Stimulated activated naive CD4-positive, alpha-beta T cell (primary cell): ENCODE measurements at places on chromosomes 4 and X.

DNA sequence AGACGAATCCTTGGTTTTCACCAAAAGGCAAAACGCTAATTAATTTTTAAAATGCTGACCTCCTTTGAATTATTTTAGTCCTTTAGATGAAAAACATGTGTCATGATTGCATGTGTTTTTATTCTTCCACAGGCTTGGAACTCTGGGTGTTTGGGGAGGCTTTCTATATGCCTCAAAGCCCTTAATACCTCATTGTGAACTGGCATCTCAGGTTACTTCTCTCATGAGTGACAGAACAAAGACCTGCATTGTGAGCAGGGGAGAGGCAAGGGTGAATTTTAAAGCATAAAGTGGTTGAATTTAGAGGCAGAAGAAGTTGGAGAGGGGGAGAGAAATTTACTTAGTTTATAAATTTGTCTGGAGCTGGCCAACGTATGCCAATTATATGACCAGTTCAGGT, 119.5 kb downstream of the ARSF start:
- DNase-seq = no peak

DNA sequence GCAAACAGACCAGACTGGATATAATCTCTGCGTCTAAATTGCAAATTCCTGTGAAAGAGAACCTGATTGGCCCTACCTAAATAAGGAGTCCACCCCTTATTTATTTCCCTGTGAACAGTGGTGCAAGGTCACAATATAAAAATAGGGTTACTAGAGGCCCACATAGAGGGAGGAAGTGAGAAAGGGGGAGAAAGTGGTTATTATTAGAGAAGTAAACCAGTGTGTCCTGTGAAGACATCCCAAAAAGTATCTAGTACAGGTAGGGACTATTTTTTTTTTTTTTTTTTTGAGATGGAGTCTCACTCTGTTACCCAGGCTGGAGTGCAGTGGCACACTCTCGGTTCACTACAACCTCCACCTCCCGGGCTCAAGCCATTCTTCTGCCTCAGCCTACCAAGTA, 15.0 kb upstream of the FRYL start:
- DNase-seq = no peak

GRCh38 chrX:111402344-111402743, 9.6 kb downstream of the DCX start:
- no peak for DNase-seq

- DNase-seq = no peak
These were observed 131.0 kb downstream of the COX18 start for GRCh38 chr4:72938516-72938915.

- no peak for DNase-seq
These were observed 652.1 kb upstream of the AADAT start for GRCh38 chr4:170741856-170742255.

DNA sequence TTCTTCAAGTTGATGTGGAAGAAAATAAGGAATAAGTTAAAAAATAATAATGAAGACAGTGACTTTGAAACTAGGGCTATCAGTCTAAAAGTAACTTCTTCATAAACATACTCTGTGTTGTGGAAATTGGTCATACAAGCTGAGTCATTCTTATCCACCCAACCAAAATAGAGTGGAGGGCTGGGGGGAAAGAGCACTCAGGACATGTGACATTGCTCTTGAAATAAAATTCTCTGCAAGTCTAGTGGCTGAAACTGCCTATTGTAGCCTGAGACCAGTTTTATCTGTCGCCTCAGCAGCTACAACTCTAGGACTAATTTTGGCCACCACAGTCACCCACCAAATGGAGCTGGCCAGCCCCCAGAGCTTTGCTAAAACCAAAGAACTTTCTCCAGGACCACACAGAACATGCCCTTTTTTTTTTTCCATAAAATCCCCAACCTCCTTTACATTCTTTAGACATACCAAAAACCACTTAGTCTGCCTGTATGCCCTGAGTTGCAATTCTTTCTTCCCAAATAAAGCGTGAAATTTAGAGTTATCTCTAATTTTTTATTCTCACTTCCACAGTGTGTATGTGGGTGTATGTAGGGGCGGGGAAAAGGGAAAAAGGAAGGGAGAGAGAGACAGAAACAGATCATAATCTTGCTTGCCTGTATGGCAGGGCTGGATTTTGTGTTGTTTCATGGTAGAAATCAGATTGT, 23.0 kb upstream of the SLC25A4 start:
- DNase-seq = no peak

DNA sequence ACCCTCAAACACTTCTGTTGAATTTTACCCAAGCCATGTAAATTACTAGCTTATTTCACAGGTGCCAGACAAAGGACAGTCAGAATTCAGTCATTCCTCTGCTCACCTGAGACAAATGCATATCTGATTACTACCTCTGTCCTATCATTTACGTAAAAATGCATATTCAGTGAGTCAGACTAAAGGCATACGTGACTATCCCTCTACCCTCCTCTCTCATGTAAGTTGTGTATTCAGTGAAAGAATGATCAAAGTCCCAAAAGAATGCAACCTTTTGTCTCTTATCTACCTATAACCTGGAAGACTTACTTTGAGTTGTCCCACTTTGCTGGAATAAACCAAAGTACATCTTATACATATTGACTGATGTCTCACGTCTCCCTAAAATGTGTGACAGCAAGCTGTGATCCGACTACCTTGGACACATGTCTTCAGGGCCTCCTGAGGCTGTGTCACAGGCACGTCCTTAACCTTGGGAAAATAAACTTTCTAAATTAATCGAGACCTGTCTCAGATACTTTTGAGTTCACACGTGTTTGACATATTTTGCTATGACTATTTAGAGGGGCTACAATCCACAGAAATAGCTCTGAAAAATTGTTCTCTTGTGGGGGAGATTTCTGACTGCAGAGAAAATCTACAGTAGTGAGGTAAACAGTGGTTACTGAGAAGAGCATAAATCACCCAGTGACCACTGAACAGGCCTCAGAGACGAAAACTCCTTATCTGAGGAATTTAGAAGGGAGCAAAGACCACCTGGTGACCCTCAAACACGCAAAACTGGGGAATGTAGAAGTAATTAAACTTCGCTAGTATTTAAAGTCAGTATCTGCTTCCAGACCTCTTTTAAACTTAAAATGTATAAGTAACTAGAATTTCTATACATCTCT, 1575.8 kb downstream of the STIM2 start:
- DNase-seq = no peak

DNA sequence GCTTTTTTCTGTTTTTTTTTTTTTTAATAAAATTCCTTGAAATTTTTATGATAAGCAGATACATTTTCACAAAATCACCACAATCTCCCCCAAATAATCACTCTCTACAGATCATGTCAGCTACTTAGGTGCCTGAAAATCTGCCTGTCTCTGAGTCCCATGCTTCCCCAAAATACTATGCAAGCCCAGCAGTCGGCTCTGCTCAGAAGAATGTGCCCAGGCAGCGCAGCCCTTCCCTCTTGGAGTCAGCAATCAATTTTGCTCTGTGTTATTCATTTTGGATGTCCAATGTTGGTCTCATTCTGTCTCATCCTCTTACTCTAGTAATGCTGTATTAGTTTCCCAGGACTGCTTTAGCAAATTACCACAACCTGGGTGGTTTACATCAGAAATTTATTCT, 24.9 kb upstream of the C1QTNF7 start:
- DNase-seq = no peak

- DNase-seq = no peak
These were observed 187.7 kb downstream of the RAP1GDS1 start for GRCh38 chr4:98448908-98449307.

GRCh38 chr4:4461850-4462249, 74.9 kb downstream of the NSG1 start:
- peak; percentile 6 for DNase-seq

DNA sequence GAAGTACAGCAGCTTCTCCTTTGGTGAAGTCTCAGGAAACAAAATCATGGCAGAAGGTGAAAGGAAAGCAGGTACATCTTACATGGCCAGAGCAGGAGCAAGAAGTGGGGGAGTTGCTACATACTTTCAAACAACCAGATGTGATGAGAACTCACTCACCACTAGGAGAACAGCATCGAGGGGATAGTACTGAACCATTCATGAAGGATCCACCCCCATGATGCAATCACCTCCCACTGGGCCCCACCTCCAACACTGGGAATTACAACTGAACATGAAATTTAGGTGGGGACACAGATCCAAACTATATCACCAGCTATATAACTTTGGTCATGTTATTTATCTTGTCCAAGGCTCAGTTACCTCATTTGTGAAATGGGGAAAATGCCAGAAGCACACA, 159.4 kb downstream of the OPHN1 start:
- no peak for DNase-seq

- no peak for DNase-seq
These were observed 15.7 kb upstream of the N4BP2 start for GRCh38 chr4:40040908-40041307.

- DNase-seq = no peak
These were observed 1.0 kb downstream of the WFS1 start for GRCh38 chr4:6270636-6271121.

GRCh38 chr4:102390438-102390837, 45.2 kb upstream of the SLC39A8 start:
- DNase-seq = no peak

DNA sequence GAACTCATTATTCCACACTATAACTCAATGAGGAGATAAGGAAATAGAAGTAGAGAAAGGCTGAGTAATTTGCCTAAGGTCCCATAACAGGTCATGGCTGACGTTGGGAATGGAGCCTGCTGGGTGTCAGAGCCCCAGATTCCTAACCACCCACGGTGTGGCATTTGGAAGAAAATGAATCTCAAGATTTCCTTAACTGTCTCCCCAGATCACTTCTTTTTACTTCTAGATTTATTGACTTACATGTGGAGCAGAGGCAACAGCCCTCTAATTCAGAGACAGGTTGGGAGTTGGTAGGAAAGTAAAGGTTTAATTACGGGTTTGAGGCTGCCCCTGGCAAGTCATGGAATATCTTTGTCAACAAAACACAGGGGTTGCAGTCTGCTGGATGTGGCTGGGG, 134.0 kb downstream of the ARHGAP10 start:
- no peak for DNase-seq

- no peak for DNase-seq
These were observed 27.3 kb downstream of the MND1 start for GRCh38 chr4:153371701-153372234.

DNA sequence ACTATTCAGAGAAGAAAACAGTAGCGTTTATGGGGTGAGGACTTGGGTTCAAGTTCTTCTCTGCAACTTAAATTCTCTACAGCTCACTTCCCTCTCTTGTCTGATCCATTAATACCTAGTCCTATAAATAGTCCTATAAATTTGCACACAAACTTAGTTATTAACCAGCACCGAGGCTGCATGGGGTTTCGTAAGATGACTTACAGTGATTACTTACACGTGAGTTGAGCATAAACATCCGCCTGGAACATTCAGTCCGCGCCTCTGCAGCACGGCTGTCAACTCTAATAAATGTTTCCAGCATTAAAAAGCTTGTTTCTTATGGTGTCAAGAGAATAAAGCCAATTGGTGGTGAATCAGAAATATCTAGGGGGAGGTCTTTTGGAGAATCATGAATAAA, 103.0 kb upstream of the ENPP6 start:
- DNase-seq = no peak

GRCh38 chr4:28221536-28221935, 1360.9 kb downstream of the STIM2 start:
- no peak for DNase-seq

DNA sequence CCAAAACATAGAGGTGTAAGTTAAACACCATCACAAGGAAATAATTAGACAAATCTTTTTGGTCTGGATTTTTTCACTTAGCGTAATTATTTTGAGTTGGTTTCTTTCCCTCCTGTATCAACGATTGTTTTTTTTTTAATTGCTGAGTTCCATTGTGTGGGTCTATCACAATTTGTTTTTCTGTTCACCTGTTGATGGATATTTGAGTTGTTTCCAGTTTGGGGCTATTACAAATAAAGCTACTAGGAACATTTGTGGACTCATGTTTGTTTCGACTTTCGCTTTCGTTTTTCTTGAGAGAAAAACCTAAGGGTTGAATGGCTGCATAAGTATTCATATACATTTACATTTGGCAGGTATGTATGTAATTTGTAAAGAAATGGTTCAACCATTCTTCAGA, 20.4 kb upstream of the FBXW7 start:
- DNase-seq = no peak

DNA sequence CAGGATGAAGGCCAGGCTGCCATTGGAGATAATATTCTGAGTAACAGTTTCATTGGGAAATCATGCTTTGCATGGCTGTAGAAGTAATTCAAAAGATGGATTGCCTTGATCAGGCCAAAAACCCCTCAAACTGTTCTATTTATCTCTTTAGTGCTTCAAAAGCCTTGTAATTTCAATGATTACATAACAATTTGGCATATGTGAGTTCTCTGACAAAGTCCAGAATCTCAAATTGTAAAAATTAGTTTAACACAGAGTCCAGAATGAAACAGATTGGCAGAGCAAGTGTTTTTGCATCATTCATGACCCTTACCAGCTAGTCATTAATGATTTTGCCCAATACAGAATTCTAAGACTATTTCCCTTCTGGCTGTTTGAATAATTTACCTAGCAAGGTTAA, 347.3 kb downstream of the SPRY1 start:
- DNase-seq = no peak

GRCh38 chr4:81562093-81562492, 90.4 kb upstream of the RASGEF1B start:
- DNase-seq = no peak

- DNase-seq = no peak
These were observed 230.6 kb downstream of the NSUN7 start for GRCh38 chr4:40980318-40980883.

DNA sequence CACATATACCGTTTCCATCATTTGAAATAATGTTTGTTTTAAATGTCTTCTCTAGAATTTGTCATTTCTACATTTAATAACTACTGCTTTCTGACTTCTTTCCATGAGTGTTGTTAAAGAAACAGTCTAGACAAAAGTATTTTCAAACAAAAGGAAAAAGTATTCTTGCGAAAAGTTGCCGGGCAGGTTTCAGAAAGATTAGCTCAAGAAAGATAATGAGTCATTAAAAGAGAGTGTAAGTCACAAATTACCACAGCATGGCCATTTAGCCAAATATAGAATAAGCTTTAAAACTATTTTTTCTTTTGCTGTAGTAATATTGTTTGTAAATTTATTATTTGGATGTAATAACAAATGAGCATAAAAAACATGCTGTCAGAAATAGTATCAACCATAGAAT, 493.0 kb downstream of the TLL1 start:
- DNase-seq = no peak

GRCh38 chrX:46554942-46555341, 9.7 kb upstream of the ZNF674 start:
- no peak for DNase-seq

- peak; percentile 59 for DNase-seq
These were observed 52.0 kb downstream of the CXorf58 start for GRCh38 chrX:23959781-23960180.

DNA sequence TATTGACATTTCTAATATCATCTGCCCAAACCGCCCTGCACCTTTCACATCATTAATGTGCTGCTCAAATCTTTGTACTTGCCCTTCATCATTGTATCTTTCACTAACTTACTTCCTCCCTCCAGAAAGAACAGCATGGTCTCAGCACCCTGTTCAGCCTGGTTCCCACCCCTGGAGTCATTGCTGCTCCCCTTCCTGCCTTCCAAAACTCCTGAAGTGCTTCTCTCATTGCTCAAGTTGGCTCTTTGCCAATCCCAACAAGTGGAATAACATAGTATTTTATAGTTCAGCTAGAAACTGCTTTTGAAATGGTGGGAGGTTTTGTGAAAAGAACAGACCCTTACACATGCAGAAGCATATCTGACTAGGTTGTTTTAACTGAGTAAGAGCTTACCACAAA, 14.0 kb upstream of the TTC29 start:
- no peak for DNase-seq
